Fibroblast of skin of left quadriceps (primary cell): ENCODE measurements at places on chromosomes 3 and 15.

DNA sequence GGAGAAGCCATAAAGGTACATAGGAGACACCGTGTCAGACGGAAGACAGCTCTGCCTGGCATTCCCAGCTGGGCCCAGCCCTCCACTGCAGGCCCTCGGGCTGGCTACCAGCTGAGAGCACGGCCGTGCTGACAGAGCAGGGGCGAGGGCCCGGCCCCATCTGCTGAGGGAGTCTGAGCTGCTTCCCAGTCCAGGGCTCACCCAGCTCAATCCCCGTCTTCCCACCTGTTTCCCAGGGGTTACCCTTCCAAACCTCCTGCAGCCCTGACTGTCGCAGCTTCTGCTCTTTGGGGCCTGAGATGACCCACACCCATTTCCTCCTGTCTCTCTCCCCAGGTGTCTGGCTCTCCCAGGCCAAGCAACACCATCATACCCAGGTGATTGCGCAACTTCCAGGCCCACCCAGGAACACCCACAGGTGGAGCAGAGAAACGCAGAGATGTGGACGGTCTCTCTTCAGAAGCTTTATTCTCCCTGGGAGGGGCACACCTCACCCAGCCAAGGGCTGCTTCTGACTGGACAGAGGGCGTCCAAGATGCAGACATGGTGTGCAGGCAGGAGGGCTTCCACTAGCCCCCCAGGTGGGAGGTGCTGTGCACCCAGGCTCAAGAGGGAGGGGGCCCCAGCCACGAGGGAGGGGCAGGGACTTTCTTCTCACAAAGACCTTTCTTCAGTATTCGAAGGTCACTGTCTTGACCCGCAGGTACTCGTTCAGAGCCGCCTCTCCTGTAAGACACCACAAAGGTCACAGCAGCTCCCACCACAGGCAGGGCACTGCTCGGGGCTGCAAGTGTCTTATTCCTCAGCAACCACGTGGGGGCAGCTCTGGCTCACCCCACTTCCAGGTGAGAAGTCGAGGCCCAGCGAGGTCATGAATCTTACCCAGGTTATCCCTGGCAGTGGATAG, 19.4 kb upstream of the SLC41A3 start:
- no peak for DNase-seq

- no peak for DNase-seq
Observed at GRCh38 chr3:197431346-197431910, 124.3 kb downstream of the BDH1 start.

DNA sequence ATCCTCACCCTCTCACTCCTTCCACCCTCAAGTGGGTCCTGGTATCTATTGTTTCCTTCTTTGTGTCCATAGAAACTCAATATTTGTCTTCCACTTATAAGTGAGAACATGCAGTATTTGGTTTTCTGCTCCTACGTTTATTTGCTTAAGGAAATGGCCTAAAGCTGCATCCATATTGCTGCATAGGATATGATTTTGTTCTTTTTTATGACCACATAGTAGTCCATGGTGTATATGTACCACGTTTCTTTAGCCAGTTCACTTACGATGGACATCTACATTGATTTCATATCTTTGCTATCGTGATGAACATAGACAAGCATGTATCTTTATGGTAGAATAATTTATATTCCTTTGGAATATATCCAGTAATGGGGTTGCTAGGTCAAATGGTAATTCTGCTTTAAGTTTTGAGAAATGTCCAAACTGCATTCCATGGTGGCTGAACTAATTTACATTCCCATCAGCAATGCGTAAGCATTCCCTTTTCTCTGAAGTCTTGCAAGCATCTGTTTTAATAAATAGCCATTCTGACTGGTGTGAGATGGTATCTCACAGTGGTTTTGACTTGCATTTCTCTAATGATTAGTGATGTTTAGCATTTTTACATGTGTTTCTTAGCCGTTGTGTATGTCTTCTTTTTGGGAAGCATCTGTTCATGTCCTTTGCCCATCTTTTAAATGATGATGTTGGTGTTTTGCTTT, 650.2 kb downstream of the ZNF385D start:
- peak; percentile 4 for DNase-seq

GRCh38 chr3:46478341-46478740, 13.6 kb upstream of the LTF start:
- no peak for DNase-seq
